ENCODE measurements at places on chromosomes 16 and 17. TPM values are rescaled to one million over a fixed set of nuclear protein-coding genes. Genes with fewer than 3 reads are reported as not detected.

The BIRC5 gene
- total RNA-seq = 1.2 TPM

The YBX2 gene
- total RNA-seq = not detected

The SCNN1G gene
- total RNA-seq = not detected

The SMIM36 gene
- total RNA-seq = not detected

GRCh38 chr17:2854143-2855055 is 58.2 kb downstream of the RAP1GAP2 start:
- DNase-seq = no peak

DNA sequence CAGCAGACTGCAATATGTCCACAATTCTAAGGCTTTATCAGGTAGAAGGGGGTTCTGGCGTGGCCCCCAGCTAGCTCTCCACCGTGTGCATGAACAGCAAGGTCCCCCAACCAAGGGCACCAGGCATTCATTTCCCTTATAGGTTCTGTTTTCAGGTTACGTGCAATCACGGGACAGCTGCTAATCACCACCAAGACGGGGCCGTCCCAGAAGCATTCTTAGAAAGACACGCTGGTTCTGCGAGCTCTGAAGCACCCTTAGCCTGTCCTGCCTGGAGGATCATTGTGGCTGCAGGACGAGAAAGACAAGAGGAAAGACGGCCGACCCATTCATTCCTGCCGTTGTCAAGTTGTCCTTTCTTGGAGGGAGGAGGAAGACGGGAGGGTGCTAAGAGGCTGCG is 302.9 kb downstream of the SOX9 start:
- DNase-seq = no peak

DNA sequence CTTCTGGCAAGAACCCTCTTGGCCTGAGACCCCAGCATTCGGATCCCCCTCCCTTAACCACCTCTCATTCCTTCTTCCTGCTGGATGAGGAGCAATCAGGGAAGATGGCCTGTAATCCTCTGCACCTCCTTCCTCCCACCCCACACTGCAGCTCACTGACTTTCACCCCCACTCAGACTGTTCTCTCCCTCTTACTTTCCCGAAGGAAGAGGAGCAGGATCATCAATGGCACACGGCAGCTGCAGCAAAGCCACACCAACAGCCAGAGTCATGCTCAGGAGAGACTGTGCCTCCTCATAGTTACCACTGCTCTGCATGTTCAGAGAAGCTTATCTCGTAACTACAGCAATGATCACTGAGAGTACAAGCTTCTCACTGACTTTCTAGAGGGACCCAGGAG is 10.1 kb upstream of the TMEM101 start:
- no peak for DNase-seq

All from natural killer cell (primary cell).